ENCODE measurements at places on chromosomes 11 and 22. TPM values are rescaled to one million over a fixed set of nuclear protein-coding genes. Genes with fewer than 3 reads are reported as not detected.

The OSM gene
- 107 TPM for total RNA-seq

The HTATIP2 gene
- total RNA-seq: 50.0 TPM

The TMEM191C gene
- total RNA-seq: 1.4 TPM

The OR6T1 gene
- total RNA-seq: not detected

The AGBL2 gene
- 7.7 TPM for total RNA-seq

The TMEM121B gene
- not detected for total RNA-seq

The PEX26 gene
- total RNA-seq: 35.5 TPM

The NCR3LG1 gene
- 0.15 TPM for total RNA-seq

The INSC gene
- total RNA-seq: 0.15 TPM

The PRG3 gene
- not detected for total RNA-seq

The PRODH gene
- 0.25 TPM for total RNA-seq

The APOL5 gene
- total RNA-seq: not detected

The ACR gene
- total RNA-seq: not detected

The B4GALNT4 gene
- 0.23 TPM for total RNA-seq

The DDIAS gene
- 11.0 TPM for total RNA-seq

The OR10AG1 gene
- total RNA-seq: not detected

The ELMOD1 gene
- total RNA-seq: not detected

The F2 gene
- total RNA-seq: not detected

The ALDH3B2 gene
- not detected for total RNA-seq

The CCDC81 gene
- total RNA-seq: 0.45 TPM

The CCDC87 gene
- not detected for total RNA-seq

The KRTAP5-11 gene
- total RNA-seq: not detected

The SOX10 gene
- total RNA-seq: not detected

The FOLR1 gene
- not detected for total RNA-seq

The NEFH gene
- 2.7 TPM for total RNA-seq

The TNNI2 gene
- total RNA-seq: 0.38 TPM

The RAG1 gene
- total RNA-seq: 0.08 TPM

The TLCD5 gene
- 1.2 TPM for total RNA-seq

The OR51G1 gene
- not detected for total RNA-seq

The NUDT8 gene
- 9.3 TPM for total RNA-seq

The SPA17 gene
- 3.8 TPM for total RNA-seq

The CARD16 gene
- 98.1 TPM for total RNA-seq

The TMPRSS6 gene
- 14.7 TPM for total RNA-seq

The CD6 gene
- total RNA-seq: 299 TPM

The GSTT2B gene
- total RNA-seq: not detected

The MAJIN gene
- total RNA-seq: 0.15 TPM

The C11orf97 gene
- total RNA-seq: not detected

The DCUN1D5 gene
- total RNA-seq: 28.6 TPM

The OR8D4 gene
- not detected for total RNA-seq

The FAM83F gene
- total RNA-seq: not detected

The LRP4 gene
- 0.05 TPM for total RNA-seq

The C11orf52 gene
- total RNA-seq: not detected
